ENCODE measurements at places on chromosomes 11 and 22.

DNA sequence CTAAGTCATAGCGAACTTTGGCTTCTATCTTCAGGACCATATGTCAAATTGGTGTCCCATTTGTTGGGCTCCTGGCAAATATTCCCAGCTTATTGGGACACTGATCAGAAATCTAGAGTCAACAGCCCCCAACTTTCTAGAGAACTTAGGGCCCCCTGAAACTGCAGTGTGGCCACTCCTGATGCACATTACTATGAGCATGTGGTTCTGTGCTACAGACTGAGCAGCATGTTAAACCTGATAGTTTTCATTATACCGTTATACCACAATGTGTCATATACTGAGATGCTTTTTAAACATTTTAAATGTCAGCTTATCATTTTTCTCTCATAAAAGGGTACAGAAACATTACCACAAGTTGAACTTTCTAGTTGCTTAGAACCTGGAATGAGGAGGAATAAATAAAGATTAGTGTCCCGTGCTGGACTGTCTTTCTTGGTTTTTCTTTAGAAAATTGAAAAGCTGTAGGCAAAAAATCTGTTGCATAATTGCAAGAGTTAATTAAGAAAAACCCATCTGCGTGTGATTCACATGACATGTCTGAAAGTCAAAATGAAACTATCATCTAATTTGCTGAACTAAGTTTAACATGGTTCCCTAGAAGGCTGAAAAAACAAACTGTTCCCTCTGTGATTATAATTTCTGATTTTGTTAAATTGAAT lies 16.4 kb upstream of the CTSC start:
- DNase-seq: no peak

GRCh38 chr11:114984611-114985163 lies 306.4 kb downstream of the NXPE2 start:
- DNase-seq: no peak

GRCh38 chr11:108369064-108369463 lies 98.3 kb downstream of the C11orf65 start:
- no peak for DNase-seq

GRCh38 chr11:6834021-6834420 lies 11.5 kb upstream of the OR10A5 start:
- no peak for DNase-seq

DNA sequence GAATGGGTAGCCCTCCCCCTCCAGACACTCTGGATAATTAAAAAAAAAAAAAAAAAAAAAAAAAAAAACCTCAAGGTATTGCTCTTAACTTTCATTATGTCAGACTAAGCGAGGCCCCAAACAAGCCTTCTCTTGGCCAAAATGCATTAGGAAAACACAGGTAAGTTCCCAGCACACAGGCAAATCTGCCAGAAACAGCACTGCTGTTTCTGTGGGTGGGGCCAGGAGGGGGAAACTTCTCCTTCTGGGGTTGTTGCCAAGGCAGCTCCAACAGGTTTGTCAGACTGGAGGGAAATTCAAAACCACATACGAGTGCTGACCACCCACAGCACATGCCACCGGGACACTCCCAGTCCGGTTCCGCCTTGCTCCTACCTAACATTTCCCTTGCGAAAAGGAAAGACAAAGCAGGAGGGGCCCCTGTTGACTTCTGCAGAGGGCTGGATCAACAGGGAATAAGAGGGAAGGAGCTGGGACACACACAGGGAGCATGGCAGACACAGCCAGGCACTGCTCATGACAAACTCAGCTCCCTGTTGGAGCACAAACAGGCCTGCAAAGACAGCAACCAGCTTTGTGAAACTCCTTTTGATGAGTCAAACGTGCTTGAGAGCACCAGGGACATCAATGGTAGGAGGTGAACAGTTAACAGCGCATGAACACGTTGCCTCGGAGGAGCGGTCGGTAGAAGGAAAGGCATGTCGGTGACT lies 55.0 kb downstream of the MYH9 start:
- no peak for DNase-seq

DNA sequence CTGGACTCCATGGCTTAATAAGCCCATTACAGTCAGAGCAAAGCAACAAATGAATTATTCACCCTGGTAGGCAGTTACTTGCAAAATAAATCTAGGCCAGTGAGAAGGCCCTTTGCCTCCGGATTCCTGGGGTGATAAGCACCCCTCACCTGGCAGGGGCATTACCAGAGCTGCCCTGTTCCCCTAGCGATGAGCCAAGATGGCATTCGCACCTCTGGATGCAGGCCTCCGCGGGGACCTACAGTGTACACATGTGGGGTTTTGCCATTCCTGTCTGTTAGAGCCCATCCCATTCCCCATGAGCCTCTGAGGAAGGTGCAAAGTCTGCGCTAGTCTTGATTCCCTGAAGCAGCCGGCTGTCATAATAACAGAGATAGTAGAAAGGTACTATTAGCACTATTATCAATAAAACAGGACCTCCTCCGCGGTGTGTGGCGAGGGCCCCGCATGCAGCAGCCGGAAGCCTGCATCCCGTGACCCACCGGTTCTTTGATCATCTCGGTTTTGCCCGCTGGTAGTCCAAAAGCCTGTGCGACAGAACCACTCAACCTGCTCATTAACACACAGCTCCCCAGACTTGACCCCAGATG lies 344.3 kb downstream of the BRD1 start:
- no peak for DNase-seq

All from NT2/D1 (cell line).